ENCODE measurements at places on chromosomes 16 and 17. TPM values are rescaled to one million over a fixed set of nuclear protein-coding genes. Genes with fewer than 3 reads are reported as not detected.
A peak's percentile ranks its signal among the peaks of the same experiment; 100 is the strongest.

- DNase-seq: no peak
Observed at GRCh38 chr17:79125503-79125902, 50.9 kb downstream of the ENGASE start.

- DNase-seq: peak; percentile 60
Observed at GRCh38 chr17:75776386-75777295, 8.0 kb upstream of the UNK start.

DNA sequence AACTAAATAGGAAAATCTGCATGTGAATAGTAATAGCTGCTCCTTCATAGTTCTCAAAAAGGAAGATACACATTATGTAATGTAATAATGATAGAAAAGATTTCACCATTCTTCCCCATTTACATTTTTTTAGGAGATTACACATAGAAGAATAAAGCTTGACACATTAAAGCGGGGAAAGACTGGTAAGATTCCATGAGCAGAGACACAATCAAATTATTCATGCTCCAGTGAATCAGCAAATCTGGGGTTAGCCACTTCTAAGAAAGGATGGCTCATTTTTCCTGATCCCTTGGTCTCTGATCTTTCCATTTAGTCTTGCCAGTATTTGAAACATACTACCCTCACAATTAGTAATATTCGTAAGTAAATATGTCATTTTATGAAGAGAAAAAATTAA, 81.9 kb downstream of the CA4 start:
- DNase-seq: no peak

- peak; percentile 76 for DNase-seq
Observed at GRCh38 chr17:39225959-39226683, 376 bp upstream of the STAC2 start.

- no peak for DNase-seq
Observed at GRCh38 chr17:29870836-29871465, 59.1 kb downstream of the SSH2 start.

The NPIPA5 gene
- total RNA-seq: not detected

The MYH2 gene
- not detected for total RNA-seq

DNA sequence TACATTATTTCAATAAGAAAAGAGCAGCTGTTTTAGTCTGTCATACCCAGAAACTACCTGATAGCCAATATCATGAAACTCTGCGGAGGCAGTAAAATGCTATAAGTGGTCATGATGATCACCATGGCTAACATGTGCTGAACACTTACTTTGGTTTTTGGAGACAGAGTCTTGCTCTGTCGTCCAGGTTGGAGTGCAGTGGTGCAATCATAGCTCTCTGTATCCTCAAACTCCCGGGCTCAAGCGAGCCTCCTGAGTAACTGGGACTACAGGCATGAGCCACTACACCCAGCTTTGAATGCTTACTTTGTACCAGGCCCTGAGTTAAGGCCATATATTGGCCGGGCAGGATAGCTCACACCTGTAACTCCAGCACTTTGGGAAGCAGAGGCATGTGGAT, 101.2 kb upstream of the DHX40 start:
- no peak for DNase-seq

The GLIS2 gene
- 3.6 TPM for total RNA-seq

The RCVRN gene
- 0.07 TPM for total RNA-seq

DNA sequence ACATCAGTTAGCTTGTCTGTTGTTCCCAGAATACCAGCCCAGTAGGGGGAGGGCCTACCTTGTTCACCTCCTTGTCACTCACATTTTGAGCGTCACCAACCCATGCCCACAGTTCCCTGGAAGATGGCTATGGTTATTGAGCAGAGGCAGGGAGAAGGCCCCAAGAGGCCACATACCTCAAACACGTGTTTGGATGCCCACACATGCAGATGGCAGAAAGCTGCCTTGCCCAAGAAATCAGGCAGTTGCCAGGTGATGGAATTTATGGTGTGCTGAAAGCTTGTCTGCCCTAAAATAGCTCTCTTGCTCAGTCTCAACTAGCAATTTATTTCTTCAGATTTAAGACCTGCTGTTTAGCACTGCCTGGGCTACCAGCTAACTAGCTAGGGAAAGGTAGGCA, 16.5 kb upstream of the CMTM4 start:
- DNase-seq: no peak

The FOXJ1 gene
- total RNA-seq: 1.6 TPM

DNA sequence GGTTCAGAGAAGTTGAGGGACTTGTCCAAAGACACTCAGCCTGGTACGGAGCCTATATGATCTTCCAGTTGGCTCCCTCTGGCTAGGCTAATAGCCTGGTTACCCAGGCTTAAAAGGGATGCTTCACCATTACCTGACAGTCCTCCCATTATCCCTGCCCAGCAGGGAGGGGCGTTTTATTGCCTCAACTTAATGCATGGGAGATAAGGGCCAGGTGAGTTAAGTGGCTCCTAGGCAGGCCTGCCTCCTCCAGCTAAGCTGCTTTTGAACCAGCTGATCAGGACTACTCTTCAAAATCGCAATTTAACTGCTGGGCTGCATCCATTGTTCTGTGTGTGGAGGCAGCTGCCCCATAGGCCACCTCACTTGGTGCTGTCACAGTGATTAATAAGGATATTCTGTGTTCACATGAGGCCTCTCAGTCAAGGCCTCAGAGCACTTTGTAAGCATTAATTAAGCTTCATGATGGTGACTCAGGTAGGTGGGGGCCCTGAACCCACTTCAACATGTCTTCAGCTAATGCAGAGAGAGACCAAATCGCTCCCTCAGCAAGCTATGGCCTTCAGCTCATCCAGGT, 27.9 kb downstream of the SMPD3 start:
- DNase-seq: no peak

- DNase-seq: peak; percentile 57
Observed at GRCh38 chr17:17044846-17045561, 2.7 kb downstream of the MPRIP start.

DNA sequence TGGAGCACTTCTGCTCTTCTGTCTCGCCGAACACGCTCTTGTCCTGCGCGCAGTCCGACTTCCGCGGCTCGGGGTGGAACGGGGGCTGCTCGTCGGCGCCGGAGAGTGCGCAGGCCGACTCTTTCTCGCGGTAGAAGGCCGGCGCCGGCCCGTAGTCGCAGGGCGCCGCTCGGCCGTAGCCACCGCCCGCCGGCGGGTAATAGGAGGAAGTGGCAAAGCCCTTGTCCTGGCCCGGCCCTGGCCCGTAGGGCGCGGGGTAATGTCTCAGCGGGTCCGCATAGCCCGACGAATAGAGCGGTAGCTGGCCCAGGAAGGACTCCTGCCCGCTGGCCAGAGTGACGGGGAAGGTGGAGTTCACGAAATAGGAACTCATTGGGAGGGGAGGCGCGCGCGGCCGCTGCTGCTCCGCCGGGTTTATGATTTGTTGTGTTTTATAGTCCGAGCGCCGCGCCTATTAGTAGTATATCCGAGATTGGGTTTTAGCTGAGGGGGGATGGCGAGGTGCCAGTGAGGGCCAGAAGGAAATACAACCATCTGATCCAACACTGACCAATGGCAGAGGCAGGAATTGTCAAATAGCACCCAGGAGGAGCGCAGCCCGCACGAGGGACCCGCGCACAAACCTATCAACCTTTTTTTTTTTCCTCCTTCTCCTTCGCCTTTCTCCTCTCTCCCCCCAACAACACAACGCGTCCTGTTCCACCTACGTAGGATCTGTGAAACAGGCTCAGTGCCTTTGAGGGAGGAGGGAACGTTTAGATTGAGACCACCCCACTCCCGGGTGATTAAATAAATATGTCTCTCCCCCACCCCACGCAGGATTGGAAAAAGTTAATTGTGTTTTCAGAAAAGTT, 4.4 kb upstream of the HOXB5 start:
- DNase-seq: peak; percentile 41

DNA sequence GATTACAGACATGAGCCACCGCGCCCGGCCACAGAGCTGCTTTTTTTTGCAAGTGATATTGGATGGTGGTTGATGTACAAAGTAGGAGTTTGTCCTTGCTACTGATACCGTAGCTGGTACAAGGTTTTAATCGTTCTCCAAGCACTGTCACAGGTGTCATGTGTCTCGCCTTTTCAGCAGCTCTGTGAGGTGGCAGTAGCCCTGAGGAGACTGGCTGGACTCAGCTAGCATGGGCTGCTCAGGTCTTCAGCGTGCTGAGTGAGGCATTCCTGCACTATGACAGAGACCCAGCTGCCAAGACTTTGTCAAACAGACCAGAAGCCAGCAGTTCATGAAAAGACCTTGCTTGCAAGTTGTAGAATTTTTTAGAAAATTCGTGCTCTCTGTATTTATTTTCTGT, 7.2 kb downstream of the WWOX start:
- DNase-seq: no peak

The KRTAP17-1 gene
- total RNA-seq: not detected

The LGALS9B gene
- total RNA-seq: not detected

- no peak for DNase-seq
Observed at GRCh38 chr17:44584443-44584842, 27.2 kb downstream of the FZD2 start.

The NTN1 gene
- 1.5 TPM for total RNA-seq

The KRTAP9-4 gene
- not detected for total RNA-seq

- DNase-seq: peak; percentile 49
Observed at GRCh38 chr17:36197387-36197703, 787 bp upstream of the CCL3L1 start.

- no peak for DNase-seq
Observed at GRCh38 chr16:72666267-72666666, 381.7 kb downstream of the ZFHX3 start.

- DNase-seq: peak; percentile 40
Observed at GRCh38 chr16:474420-475122, 49.1 kb downstream of the RAB11FIP3 start.

- no peak for DNase-seq
Observed at GRCh38 chr17:35540589-35541404, 3.3 kb upstream of the SLFN12L start.

- DNase-seq: no peak
Observed at GRCh38 chr16:56343661-56344517, 81.5 kb downstream of the AMFR start.

DNA sequence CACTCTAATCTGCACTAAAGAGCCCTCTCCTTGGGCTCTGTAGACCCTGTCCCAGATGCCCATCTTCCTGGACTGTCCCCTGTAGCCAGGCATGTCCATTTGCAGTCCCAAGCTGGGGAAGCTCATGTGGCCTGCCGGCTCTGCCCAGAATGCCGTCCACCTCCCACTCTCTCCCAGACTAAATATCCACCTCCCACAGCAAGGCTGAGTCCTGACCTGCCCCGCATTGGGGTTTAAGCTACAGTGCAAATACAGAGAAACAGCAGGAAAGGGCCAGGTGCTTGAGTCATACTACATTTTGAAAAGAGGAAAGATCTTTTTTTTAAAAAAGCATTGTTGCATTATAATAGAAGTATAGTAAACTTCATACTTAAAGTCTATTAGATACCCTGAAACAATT, 3.0 kb downstream of the ST6GALNAC2 start:
- DNase-seq: no peak

GRCh38 chr16:54072237-54072636, 214.3 kb downstream of the IRX3 start:
- no peak for DNase-seq

- no peak for DNase-seq
Observed at GRCh38 chr17:81416612-81417011, 21.4 kb downstream of the BAHCC1 start.
